ENCODE measurements at places on chromosomes 7 and 10. TPM values are rescaled to one million over a fixed set of nuclear protein-coding genes. Genes with fewer than 3 reads are reported as not detected.

FAM25A gene
- 40.0 TPM for total RNA-seq

SNCG gene
- 36.6 TPM for total RNA-seq

TNS3 gene
- total RNA-seq: 36.8 TPM

GRCh38 chr10:21468086-21468485 is 57.4 kb downstream of the SKIDA1 start:
- no peak for DNase-seq

GRCh38 chr7:90726623-90727022 is 130.5 kb downstream of the CDK14 start:
- DNase-seq: no peak

- DNase-seq: no peak
Measured at GRCh38 chr7:115494529-115495147, 535.9 kb downstream of the TFEC start.

GRCh38 chr10:17854044-17854652 is 45.0 kb downstream of the MRC1 start:
- no peak for DNase-seq

DNA sequence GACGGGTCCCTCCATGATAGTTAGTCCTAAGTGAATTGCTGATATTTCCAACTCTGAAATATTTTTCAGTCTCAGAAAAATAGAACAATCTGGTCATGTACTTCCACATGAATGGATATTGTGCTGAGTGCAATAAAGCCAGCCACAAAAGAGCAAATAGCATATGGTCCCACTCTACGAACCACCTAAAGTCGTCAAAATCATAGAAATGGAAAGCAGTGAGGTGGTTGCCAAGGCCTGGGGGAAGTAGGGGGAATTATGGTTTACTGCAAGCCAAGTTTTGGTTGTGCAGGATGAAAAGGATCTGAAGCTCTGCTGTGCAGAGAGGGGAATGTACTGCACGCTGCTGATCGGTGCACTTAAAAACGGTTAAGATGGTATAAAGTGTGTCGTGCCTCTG is 313.8 kb upstream of the ADARB2 start:
- DNase-seq: no peak

GRCh38 chr10:77889277-77889903 is 37.2 kb downstream of the DLG5 start:
- DNase-seq: no peak

- no peak for DNase-seq
Measured at GRCh38 chr10:113993489-113993991, 50.1 kb upstream of the ADRB1 start.

- no peak for DNase-seq
Measured at GRCh38 chr10:58291538-58292174, 22.7 kb downstream of the CISD1 start.

DNA sequence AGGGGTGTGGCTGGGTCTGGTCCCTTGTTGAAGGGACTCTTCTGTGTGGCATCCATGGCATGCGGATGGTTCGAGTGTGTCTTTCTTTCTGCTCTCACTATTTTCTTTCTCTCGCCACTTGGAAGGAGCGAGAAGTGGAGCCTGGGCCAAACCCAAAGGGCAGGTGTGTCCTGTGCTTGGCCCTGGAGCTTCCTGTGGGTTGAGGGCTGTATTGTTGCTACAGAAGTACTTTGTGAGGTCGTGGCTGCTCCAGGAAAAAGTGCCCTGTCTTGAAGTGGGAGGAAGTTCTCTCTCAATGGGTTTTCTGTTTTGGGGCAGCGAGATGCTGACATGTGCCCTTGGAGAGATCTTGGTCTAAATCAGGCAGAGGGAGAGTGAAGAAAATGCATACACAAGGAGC is 72.0 kb downstream of the DOCK1 start:
- no peak for DNase-seq

GRCh38 chr7:37100735-37101331 is 347.8 kb downstream of the ELMO1 start:
- no peak for DNase-seq

- no peak for DNase-seq
Measured at GRCh38 chr10:13758756-13759155, 172.0 kb downstream of the PRPF18 start.

GRCh38 chr10:132554991-132555647 is 17.5 kb downstream of the INPP5A start:
- no peak for DNase-seq

GRCh38 chr10:21308946-21309345 is 216.5 kb downstream of the SKIDA1 start:
- no peak for DNase-seq

DNA sequence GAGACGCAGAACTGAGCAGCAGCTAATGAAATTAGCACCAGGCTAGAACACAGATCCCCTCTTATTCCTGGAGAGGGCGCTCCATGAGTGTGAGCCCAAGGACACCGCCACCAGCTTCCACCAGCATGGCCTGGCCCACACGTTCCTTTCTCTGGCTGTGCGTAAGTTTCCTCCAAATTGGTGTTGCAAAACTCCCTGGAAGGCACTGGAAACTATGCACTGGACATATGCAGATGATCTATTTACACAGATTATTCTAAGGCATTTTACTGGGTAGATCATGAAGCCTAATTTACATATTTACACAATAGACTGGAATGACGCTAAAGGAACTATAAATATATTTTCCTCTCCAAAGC is 455.6 kb upstream of the FOXK1 start:
- no peak for DNase-seq

GRCh38 chr7:65308300-65308678 is 65.4 kb upstream of the ZNF92 start:
- no peak for DNase-seq

DNA sequence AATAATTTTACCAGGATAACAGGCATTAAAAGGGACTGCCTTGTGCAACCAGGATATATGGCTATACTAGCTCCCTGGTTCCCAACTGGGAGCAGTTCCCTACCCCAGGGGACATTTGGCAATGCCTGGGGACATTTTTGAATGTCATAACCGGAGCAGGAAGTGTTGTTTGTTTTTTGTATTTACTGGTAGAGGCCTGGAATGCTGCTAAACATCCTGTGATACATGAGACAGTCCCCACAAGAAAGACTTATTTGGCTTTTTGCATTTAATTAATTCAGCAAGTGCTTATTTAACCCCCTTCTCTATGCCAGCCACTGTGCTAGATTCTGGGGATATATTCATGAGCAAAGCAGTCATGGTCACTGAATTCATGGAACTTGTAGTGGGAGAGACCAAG is 181.2 kb downstream of the BBS9 start:
- DNase-seq: no peak

DNA sequence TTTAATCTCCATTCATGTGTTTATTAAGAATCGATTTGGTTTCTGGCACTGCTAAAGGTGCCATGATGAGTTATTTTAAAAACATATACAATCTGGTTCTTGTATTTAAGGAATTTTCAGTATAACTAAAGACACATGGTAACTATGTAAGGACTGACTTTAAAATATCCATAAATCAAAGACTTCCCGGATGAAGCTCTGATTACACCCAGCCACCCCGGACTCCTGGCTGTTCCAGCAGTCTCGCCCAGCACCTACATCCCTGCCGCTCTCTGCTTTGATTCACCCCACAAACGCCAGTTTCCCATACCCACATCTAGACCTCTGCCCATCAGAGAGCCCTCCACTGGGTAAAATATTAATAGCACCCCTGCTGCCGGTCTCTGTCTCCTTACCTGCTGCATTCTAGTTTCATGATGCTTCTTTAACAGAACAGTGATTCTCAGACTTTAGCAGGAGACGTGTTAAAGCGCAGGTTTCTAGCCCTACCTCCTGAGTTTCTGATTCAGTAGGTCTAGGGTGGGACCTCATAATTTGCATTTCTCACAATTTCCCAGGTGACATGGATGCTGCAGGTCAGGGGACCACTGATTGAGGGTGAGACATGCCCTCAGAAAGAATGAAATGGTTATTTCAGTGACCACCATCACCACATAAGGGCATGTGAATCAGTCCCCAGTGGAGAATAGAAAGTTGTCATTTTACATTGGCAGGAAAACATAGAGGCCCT is 185.7 kb downstream of the KIAA1217 start:
- DNase-seq: no peak

GRCh38 chr10:69572159-69573055 is 815 bp downstream of the NEUROG3 start:
- no peak for DNase-seq

DNA sequence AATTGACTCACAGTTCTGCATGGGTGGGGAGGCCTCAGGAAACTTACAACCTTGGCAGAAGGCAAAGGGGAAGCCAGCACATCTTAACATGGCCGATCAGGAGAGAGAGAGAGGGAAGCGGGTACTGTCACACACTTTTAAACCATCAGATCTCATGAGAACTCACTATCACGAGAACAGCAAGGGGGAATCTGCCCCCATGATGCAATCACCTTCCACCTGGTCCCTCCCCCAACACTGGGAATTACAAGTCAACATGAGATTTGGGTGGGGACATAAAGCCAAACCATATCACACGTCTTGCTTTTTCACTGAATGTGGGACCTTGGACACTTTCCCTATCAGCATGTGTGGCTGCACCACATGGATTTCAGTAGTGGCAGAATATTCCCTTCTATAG is 9.0 kb upstream of the AKR1E2 start:
- DNase-seq: no peak

DNA sequence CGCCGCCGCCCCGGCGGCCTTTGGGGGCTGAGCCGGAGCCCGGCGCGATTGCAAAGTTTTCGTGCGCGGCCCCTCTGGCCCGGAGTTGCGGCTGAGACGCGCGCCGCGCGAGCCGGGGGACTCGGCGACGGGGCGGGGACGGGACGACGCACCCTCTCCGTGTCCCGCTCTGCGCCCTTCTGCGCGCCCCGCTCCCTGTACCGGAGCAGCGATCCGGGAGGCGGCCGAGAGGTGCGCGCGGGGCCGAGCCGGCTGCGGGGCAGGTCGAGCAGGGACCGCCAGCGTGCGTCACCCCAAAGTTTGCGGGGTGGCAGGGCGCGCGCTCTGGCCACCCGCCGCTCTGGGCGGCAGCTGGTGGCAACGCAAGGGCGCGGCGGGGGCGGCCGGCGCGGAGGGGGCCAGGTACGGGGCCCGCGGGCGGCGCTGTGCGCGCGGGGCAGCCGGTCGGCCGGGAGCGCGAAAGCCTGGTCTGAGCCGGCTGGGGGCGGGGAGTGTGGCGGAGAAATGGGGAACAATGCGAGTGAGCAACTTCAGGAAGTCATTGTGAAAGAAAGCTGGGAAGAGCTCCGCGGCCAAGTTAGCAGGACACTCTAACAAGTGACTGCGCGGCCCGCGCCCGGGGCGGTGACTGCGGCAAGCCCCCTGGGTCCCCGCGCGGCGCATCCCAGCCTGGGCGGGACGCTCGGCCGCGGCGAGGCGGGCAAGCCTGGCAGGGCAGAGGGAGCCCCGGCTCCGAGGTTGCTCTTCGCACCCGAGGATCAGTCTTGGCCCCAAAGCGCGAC is at the start of gene IKZF1:
IKZF1 (plus strand) TSS at position 588 of the 782 bp plus-strand sequence. CDS start 14,346 bp downstream, outside the sequence.
- DNase-seq: no peak

DNA sequence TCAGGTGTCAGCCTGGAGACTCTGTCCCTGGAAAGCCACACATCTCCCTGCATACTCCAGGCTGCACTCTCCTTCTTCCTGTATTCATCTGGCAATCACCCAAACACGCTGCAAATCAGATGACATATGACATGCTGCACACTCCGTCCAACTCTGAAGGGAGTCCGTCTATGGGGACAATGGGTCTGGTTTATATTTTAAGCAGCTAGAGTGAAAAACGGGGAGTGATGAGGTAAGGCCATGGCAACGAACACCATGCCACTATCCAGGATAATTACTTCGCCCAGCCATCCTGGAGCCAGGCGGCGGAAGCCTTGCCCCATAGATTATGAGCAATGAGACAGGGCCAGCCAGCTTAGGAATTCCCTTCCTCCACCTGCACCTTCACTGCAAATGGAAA is 140.1 kb downstream of the PLXNA4 start:
- no peak for DNase-seq

DNA sequence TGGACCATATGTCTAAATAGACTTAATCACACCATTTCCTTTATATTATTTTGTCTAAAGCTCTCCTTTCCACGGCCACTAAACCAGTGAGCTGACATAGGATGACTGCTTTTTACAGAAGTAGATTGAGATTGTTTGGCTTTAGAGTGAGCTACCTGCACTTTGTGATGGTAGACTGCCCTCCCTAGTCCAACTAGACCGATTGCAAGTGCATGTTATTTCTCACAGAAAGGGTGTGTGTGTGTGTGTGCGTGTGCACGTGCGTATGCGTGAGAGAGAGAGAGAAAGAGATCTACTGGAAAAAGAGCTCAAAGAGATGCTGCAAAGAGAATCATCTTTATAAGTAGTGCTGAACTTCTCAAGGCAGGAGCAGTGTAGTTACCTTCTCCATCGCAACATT is 60.7 kb downstream of the VCL start:
- DNase-seq: no peak

- no peak for DNase-seq
Measured at GRCh38 chr7:80335511-80336231, 176.2 kb downstream of the GNAT3 start.

GRCh38 chr7:138008588-138009349 is 6.9 kb upstream of the CREB3L2 start:
- no peak for DNase-seq
